IMR-90 (cell line): ENCODE measurements at places on chromosomes 5 and 9. TPM values are rescaled to one million over a fixed set of nuclear protein-coding genes. Genes with fewer than 3 reads are reported as not detected.

Gene ELOVL7
- total RNA-seq = 0.18 TPM in 1 of 2 replicates, not detected in the other

- DNase-seq = no peak
Observed at GRCh38 chr5:81878333-81878732, 93.5 kb upstream of the ATG10 start.

DNA sequence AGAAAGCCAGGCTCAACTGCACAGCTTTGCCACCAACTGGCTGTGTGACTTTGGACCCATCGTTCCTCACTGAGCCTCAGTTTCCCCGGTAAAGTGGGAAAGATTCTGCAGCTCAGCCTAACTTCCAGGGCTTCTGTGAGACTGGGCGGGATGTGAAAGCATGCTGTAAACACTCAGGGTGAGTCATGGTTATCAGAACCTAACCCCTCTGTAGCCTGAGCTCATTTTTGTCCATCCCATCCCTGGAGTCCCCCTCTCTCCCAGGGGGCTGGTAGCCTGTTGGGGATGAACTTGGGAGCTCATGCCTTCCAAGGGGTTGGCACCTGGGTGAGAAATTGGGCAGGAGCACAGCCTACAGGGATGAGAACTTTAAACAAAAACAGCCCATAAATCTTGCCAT lies 2.3 kb downstream of the CCDC69 start:
- DNase-seq = peak; percentile 55

DNA sequence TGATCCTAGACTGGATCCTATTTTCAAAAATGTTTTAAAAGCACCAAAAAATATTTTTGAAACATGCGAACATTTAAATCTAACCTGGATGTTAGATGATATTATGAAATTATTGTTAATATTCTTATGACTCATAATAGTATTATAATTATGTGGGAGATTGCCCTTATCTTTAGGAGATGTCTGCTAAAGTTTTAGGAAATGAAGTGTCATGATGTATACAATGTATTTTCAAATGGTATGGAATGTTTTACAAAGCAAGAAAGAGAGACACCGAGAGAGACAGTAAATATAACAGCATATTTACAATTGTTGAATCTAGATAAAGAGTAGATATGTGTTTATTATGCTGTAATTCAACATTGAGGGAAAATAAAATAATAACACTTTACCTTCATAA lies 455.9 kb downstream of the ACTL7B start:
- no peak for DNase-seq

- no peak for DNase-seq
Observed at GRCh38 chr5:166618526-166618925, 1672.9 kb upstream of the WWC1 start.

- DNase-seq = peak; percentile 43
Observed at GRCh38 chr5:132489871-132490483, 596 bp downstream of the IRF1 start.

DNA sequence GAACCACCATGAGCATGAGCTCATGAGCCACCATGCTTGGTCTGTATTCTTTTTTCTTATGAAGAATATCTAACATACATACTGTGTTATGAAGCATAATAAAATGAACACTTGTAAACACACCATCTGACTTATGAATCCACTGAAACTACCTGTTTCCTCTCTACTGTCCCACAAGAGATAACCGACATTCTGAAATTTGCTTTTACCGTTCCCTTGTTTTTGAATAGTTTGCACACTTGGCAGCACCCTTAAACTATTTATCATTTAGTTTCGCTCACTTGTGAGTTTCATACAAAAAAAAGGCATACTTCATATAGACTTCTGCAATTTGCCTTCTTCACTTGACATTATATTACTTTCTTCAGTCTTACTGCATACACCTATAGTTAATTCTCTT lies 8.9 kb downstream of the LARS1 start:
- DNase-seq = no peak

- no peak for DNase-seq
Observed at GRCh38 chr5:71886406-71886805, 167.3 kb downstream of the CARTPT start.

- no peak for DNase-seq
Observed at GRCh38 chr5:120260651-120261050, 203.4 kb upstream of the PRR16 start.

Gene NR5A1
- total RNA-seq = not detected in 2 replicates

DNA sequence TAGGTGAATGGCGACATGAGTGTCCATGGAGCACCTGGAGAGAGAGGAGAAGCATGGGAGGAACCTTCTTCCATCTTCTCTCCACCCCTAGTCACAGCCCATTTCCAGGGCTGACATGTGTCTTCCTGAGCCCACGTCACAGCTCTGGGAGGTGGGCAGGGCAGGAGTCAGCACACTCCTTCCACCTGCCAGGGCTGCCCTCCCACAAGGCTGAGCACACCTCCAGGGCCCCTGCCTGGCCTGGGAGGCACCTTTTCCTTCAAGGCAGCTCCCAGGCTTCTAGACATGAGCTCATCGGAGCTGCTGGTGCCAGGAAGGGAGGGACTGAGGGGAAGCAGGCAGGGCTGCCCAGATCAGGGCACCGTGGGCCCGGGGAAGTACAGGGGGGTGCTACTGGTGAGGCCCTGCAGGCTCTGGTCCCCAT lies 13.6 kb upstream of the SYNPO start:
- no peak for DNase-seq

Gene CDC25C
- total RNA-seq = 7.5 and 8.2 TPM in 2 replicates

Gene SLC27A6
- under 0.01 and 0.28 TPM in 2 replicates for total RNA-seq

GRCh38 chr9:78307360-78307759 lies 10.4 kb downstream of the PSAT1 start:
- DNase-seq = no peak
